ENCODE measurements at places on chromosomes 4 and X.
A peak's percentile ranks its signal among the peaks of the same experiment; 100 is the strongest.

GRCh38 chrX:1246816-1247215 lies 21.8 kb upstream of the CSF2RA start:
- H3K27ac ChIP-seq, result no peak overlapping the region
- no peaks in the 10 kb centered on the region for H3K36me3 ChIP-seq
- H3K27me3 ChIP-seq, result peaks cover 34% of the 10 kb centered on the region
- no peak overlapping the region for H3K4me3 ChIP-seq

DNA sequence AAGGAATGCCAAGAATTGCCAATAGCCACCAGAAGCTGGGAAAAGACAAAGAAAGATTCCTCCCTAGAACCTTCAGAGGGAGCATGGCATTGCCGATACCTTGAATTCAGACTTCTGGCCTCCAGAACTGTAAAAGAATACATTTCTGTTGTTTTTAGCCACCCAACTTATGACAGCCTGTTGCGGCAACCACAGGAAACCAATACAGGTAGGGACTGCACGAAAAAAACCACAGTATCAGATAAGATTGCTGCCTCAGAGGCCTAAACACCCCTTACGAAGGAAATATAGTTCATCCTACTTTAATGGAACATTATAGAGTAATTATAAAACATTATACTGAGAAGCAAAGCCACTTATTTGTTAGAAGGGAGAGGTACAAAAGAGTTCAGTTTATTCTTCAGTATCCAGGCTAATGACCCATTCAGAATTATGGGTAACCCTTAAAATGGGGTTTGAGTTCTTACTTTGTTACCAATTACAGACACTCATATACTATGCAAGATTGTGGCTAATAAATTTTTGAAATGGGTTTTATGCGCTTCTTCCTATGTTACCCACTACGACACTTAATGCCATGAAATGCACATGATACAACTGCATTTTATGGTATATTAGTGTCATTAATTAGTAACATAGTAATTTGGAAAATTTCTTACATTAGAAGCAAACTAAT lies 37.4 kb upstream of the SMIM10L2A start:
- no peak overlapping the region for H3K4me3 ChIP-seq
- H3K4me1 ChIP-seq, result no peaks in the 10 kb centered on the region
- DNase-seq, result no peak
- H3K27ac ChIP-seq, result no peak overlapping the region

GRCh38 chr4:141731481-141731880 lies 95.1 kb downstream of the IL15 start:
- DNase-seq, result no peak
- H3K4me3 ChIP-seq, result no peak overlapping the region
- no peak overlapping the region for H3K27ac ChIP-seq

DNA sequence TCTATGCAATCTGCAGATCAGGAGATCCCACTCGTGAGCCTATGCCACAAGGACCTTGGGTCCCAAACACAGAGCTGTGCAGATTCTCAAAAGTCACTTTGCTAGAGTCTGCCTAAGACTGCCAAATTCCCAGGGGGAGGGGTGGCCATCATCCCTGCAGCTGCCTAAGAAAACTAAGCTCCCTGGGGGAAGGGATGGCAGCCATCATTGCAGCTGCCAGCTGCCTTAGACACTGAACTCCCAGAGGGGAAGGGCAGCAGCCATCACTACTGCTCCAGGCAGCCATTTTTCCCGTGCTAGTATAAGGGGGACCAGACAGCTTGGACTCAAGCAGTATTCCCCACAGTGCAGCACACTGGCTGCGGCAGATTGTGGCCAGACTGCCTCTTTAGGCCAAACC lies 156.9 kb downstream of the NKX6-1 start:
- no peaks in the 10 kb centered on the region for H3K27me3 ChIP-seq
- H3K27ac ChIP-seq, result no peak overlapping the region
- H3K4me3 ChIP-seq, result no peak overlapping the region
- no peak for DNase-seq
- H3K4me1 ChIP-seq, result no peaks in the 10 kb centered on the region

DNA sequence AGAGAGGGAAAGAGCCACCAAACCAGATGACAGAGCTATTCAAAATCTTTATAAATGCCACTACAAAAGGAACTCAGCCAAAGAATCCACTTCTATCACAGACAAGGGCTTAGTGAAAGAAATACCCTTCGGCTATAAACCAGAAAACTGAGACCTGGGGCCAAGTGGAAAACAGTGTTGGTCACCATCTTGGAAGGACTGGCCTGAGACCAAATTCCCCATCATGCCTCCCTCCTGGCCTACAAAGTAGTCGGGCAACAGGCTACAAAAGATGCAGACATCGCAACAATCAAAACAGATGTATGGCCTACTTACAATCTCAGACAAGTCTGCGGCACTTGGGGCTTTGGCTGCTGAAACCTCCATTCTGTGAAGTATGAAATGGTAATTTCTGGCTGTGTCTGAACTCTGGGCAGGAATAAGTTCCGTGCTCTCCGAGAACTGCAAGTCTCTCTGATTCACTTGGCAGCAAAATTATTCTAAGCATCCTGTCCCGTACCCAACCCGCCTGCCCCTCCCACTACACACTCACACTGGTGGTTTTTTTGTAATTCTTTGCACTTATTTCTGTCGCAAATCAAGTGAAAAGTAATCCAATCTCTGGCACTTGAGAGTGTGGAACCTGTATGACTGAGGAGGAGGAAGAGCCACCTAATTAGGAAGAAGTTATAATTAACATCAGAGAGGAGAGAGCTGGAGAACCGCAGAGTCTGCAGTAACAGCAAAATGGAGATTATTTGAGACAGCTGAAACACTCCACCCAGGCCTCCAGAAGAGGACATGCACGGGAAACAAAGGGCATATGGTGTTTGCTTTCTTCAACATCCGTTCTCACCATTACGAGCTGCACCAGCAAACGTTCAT lies 87.8 kb downstream of the SH3KBP1 start:
- no peaks in the 10 kb centered on the region for H3K4me1 ChIP-seq
- no peaks in the 10 kb centered on the region for H3K27me3 ChIP-seq
- no peaks in the 10 kb centered on the region for H3K36me3 ChIP-seq
- no peak overlapping the region for H3K4me3 ChIP-seq
- DNase-seq, result peak; percentile 58

GRCh38 chrX:70432936-70433847 lies 10.1 kb downstream of the GDPD2 start:
- no peak for DNase-seq
- no peaks in the 10 kb centered on the region for H3K36me3 ChIP-seq
- H3K27ac ChIP-seq, result peak overlapping the region; percentile 77
- peak overlapping the region; percentile 63 for H3K4me3 ChIP-seq

- H3K36me3 ChIP-seq, result no peaks in the 10 kb centered on the region
- no peaks in the 10 kb centered on the region for H3K4me1 ChIP-seq
- no peaks in the 10 kb centered on the region for H3K27me3 ChIP-seq
- DNase-seq, result no peak
- H3K27ac ChIP-seq, result no peak overlapping the region
- H3K4me3 ChIP-seq, result no peak overlapping the region
These were observed 73.9 kb downstream of the TRPC5 start for GRCh38 chrX:112008724-112009123.

- no peaks in the 10 kb centered on the region for H3K27me3 ChIP-seq
- H3K4me3 ChIP-seq, result no peak overlapping the region
- H3K27ac ChIP-seq, result no peak overlapping the region
- H3K36me3 ChIP-seq, result no peaks in the 10 kb centered on the region
- DNase-seq, result peak; percentile 26
These were observed 174.9 kb upstream of the PCDH18 start for GRCh38 chr4:137707102-137707620.

DNA sequence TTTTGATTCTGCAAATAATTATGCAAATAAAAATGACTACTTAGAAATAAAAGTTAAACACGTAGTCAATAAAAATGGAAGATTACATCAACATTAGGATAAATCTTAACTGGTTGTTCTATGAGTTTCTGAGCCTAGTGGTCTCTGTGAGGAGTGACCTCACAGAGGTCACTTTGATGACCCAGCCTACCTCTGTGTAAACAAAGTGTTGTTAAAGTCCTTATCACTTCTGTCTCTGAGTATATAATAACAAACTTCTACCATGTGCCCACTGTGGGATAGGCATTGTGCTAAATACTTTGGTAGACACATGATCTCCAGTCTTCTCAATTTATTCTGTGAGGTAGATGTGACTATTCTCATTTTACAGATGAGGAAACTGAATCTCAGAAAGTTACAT lies 85.4 kb downstream of the PDE5A start:
- H3K4me1 ChIP-seq, result no peaks in the 10 kb centered on the region
- DNase-seq, result no peak
- H3K27me3 ChIP-seq, result no peaks in the 10 kb centered on the region
- no peak overlapping the region for H3K4me3 ChIP-seq

GRCh38 chr4:41400296-41400695 lies 137.7 kb upstream of the LIMCH1 start:
- H3K4me1 ChIP-seq, result no peaks in the 10 kb centered on the region
- H3K27ac ChIP-seq, result no peak overlapping the region
- no peak for DNase-seq
- no peaks in the 10 kb centered on the region for H3K27me3 ChIP-seq

DNA sequence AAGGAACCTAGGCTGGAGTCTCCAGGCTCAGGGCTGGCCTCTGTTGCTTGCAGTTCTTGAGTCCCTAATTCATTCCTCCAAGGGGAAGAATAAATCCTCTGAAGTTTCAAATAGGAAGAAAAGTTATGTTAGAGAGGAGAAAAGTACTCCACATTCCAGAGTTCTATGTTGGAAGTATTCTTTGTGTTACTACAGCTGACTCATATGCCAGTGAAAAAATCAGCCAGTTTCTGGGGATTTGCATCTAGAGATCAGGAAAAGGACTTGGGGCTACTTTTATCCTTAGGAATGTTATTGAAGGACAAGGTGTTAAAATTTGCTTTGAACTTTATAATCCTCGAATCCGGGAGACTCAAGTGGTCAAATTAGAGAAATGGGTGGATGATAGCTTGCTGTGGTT lies 11.7 kb upstream of the NUDT9 start:
- DNase-seq, result no peak
- H3K27me3 ChIP-seq, result no peaks in the 10 kb centered on the region
- no peak overlapping the region for H3K4me3 ChIP-seq

- DNase-seq, result no peak
- H3K27me3 ChIP-seq, result no peaks in the 10 kb centered on the region
- no peak overlapping the region for H3K27ac ChIP-seq
- no peak overlapping the region for H3K4me3 ChIP-seq
These were observed 35.2 kb downstream of the PCDH7 start for GRCh38 chr4:30755346-30755745.

DNA sequence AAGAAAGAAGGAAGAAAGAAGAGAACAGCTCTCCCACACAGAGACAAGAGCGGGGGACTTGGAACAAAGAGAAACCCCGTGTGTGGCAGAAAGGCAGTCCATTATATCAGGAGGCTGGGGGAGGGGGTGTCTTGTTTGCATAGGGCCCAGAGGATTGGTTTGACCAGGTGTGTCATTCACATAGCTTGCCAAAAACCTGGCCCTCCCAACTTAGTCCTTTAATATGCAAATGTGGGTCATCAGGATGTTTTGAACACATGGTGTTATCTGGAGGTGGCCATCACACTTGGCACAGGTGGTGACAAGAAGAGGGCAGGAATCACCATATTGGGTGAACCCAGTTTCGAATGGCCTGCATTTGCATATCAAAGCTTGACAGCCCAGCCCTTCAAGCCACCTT lies 111.7 kb downstream of the LINC00632 start:
- no peak overlapping the region for H3K27ac ChIP-seq
- H3K36me3 ChIP-seq, result no peaks in the 10 kb centered on the region
- H3K27me3 ChIP-seq, result no peaks in the 10 kb centered on the region
- H3K4me1 ChIP-seq, result no peaks in the 10 kb centered on the region

DNA sequence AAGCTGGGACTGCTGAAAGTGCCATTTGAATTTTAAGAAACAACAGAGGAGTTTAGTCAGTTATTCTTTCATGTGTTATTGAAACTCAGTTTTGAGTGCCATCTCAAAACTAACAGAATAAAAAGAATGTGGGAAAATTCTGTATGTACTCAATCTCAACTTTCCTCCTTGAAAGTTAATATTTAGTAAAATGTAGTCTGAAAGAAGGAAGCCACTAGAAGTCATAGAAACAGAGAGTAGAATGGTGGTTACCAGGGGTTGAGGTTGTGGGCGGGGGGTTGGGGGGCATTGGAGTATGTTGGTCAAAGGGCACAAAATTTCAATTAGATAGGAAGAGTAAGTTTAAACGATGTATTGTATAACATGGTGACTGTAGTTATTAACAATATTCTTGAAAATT lies 628.3 kb upstream of the MAGEB2 start:
- no peak overlapping the region for H3K4me3 ChIP-seq
- no peak for DNase-seq
- no peaks in the 10 kb centered on the region for H3K36me3 ChIP-seq
- no peak overlapping the region for H3K27ac ChIP-seq

DNA sequence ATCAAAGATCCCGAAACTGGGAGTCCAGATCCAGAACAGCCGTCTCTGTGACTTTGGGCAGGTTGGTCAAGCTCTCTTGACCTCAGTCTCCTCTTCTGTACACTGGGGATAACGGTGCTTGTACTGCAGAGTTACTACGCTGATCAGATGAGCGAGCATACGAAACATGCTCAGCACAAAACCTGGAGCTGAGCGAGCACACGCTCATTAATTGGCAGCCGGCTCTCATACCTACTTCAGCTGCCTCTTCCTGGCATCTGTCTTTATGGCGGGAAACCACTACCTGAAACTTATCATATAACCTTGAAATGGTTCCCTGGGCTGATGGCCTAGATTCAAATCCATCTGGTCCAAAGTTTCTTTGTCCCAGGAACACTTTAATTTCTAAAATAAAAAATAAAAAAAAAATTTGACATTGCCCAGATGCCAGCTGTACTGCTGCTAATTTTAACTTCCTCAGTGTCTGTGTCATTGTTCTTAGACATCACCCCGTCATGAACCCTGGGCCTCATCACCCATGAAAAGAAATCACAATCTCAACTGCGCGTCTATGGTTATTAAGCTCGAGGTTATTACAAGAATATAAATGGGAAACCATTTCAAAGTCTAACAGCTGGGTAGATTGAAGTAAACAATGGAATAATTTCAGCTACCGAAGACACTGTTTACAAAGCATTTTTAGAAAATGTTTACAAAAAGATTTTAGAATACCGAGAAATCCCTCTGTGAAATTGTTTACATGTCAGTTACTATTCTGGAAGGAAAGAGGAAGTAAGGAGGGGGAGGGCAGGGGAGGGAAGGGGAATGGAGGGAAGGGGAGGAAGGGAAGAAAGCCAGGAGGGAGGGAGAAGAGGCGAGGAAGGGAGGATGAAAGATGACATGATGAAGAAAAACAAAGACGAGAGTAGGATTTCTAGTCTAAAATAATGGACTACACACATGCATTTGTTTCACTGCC lies 49.0 kb downstream of the CRMP1 start:
- H3K27ac ChIP-seq, result no peak overlapping the region
- H3K4me1 ChIP-seq, result peaks cover 28% of the 10 kb centered on the region
- no peak overlapping the region for H3K4me3 ChIP-seq
- no peaks in the 10 kb centered on the region for H3K27me3 ChIP-seq

DNA sequence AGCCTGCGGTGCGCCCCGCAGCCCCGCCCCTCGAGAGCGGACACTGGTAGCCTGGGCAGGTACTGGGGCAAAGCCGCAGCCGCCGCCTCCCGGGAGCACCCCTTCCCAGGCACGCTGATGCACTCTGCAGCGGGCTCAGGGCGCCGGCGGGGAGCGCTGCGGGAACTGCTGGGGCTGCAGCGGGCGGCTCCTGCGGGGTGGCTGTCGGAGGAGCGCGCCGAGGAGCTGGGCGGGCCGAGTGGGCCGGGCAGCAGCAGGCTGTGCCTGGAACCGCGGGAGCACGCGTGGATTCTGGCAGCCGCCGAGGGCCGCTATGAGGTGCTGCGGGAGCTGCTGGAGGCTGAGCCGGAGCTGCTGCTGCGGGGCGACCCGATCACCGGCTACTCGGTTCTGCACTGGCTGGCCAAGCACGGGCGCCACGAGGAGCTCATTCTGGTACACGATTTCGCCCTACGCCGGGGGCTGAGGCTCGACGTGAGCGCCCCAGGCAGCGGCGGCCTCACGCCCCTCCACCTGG lies 401 bp downstream of the SOWAHD start:
- H3K4me1 ChIP-seq, result peaks cover 31% of the 10 kb centered on the region
- peak overlapping the region; percentile 79 for H3K27ac ChIP-seq
- H3K27me3 ChIP-seq, result peaks cover 12% of the 10 kb centered on the region
- DNase-seq, result no peak

Data from stomach (tissue), 19 donors.